ENCODE measurements at places on chromosomes 1 and 21.

GRCh38 chr1:56626546-56626945 lies 18.6 kb upstream of the PRKAA2 start:
- DNase-seq, result peak; percentile 31

DNA sequence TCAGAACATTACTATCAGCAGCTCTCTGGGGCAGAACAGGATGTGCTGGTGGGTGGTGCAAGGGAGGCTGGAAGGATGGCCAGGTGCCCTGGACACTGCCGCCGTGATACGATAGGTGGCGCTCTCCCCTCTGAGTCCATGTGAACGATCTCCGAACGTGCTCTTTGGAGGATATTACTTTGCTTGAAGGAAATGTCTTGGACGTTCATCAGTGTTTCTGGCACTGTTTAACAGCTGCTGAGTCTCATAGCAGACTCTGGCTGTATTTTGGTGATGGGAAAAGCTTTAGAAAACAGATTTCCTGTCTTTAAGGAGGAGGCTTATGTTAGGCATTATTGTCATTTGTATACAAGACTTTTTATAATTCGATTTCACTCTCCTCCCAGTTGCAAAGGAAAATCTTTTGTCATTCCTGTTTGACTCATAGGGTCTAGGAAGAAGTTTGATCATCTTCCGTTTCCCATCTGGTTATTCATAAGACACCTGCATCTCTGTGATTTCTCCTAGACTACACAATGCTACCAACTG lies 386.2 kb upstream of the ADGRL2 start:
- DNase-seq, result peak; percentile 58

DNA sequence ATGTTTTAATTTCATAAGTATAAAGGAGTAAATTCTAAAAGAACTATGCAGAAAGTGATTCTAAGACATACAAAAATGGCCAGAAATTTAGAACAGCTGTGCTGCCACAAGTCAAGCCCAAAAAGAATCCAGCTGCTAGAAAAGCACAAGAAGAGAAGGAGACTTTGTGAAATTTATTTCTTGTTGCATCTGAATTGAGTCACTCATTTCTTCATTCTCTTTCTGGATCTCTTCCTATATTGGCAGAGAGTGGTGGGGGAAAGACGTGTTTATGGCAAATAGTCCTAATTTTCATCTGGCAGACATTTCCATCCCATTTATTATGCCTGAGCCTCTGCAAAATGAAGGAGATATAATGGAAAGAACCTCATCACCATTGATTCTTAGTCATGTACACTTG lies 139.6 kb upstream of the CTTNBP2NL start:
- DNase-seq, result no peak

GRCh38 chr1:161706482-161707347 lies at the start of gene FCRLA:
TSS of gene FCRLA (plus strand) at chr1:161707229. CDS start at chr1:161707265, 36 bp downstream.
- peak; percentile 98 for DNase-seq

GRCh38 chr1:196897158-196897828 lies 9.4 kb downstream of the CFHR4 start:
- no peak for DNase-seq

- DNase-seq, result peak; percentile 54
These were observed 5.4 kb downstream of the TRIM62 start for GRCh38 chr1:33176362-33176850.
